ENCODE measurements at places on chromosomes 1 and 21.

DNA sequence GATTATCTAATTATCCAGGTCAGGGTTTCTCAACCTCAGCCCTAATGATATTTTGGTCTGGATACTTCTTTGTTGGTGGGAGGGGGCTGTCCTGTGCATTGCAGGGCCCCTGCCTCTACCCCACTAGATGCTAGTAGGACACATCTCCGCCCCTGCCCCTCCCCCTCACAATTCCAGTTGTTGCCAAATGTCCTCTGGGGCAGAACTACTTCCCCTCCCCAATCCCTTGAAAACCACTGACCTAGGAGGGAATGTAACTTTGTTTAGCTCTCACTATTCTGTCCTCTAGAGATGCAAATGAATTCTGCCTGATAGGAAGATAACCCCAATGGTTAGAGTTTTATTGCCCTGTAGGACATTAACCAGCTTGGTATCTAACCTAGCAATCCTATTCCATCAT, 8.1 kb downstream of the CACNA1S start:
- DNase-seq, result no peak

DNA sequence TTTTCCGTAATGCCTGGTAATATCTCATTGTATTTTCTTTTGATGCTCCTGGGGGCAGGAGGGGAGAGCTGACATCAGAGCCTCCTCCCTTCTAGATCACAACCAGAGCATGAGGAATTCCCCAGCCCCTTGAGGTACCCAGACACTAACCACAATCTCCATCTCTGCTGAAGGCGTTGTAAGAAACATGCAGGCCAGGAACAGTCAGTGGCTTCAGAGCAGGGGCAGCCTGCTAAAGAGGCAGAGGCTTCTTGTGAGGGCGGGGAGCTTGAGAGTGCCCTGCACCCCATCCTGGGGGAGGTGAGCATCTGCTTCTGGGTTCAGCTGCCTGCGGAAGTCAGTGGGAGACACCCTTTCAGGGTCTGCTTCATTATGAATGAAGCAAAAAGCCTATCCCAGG, 19.0 kb downstream of the MAPKAPK2 start:
- DNase-seq, result no peak

DNA sequence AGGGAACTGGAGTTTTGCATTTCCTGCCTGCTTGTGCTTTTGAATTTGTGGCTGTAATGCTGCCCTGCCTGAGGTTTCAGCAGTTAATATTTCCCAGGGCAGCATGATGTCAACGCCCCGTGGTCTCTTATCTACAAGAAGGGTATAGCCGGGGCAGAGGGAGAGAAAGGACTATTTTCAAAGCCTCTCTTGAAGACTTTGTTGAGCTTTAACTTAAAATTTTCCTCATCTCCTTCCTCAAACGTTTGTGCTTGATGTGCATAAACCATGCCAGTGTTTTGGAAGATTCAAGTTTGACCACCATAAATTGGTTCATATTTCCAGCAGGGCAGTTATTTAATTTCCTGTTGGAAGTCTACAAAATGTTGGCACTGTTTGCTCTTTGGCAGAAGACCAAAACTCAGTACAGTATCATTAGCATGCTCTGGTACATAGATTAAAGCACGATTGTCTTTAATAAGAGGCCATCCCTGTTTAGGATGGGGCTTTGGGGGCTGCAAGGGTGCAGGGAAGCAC, 43.4 kb downstream of the ROR1 start:
- no peak for DNase-seq

DNA sequence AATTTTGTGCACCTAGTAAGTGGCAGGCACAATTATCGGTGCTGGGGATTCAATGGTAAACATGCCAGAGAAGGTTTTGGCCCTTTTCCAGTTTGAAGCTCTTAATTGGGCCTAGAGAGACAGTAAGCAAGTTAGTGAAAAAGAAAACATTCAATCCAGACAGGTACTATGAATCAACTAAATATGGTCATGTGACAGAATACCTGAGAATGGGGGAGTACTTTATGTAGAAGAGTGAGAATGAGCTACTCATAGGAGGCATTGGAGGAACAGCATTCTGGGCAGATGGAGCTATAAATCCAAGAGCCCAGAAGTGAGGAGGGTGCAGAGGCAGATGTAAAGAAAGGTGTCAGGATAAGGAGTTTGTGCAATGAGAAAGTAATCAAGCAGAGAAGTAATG, 1017.9 kb downstream of the ADGRL2 start:
- DNase-seq, result no peak

DNA sequence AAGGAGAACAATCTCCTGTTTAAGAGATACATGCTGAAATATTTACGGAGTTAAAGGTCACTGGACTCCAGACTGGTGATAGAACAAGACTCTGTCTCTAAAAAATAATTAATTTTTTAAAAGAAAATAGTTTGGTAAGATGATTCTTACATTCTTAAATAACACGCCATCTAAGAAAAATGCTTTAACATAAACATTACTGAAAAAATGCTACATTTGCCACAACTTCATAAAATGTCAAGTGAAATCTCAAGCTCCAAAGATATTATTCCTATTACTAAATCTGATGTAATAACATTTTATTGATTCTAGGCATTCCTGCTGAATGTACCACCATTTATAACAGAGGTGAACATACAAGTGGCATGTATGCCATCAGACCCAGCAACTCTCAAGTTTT, 4.1 kb downstream of the ANGPTL3 start:
- DNase-seq, result no peak

- DNase-seq, result no peak
Observed at GRCh38 chr1:235011064-235011598, 117.5 kb downstream of the TOMM20 start.

DNA sequence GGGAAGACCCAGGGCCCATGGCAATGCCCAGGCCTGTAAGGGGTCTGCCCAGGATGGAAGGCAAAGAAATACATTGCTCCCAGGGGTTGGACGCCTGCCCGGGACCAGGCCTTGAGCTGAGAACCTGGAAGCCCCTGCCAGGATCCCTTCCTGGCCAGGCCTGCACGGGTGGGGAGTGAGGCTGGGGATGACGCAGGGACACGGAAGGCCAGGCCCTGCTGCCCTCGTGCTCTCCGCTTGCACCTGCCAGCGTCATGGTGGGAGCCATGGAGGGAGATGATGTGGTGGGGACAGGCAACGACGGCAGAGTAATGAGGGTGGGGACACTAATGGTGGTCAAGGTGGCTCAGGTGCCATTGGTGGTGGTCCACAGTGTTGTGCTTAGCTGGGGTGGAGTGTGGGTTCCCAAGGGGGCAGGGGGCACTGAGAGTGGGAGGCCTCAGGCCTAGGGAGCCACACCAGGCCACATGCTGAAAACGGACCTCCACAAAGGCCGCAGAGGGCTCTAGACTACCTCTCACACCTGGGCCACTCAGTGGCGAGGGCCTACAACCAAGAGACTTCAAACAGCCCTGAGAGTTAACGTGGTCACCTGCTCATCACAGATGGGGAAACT, 4.3 kb downstream of the HES3 start:
- no peak for DNase-seq

- DNase-seq, result no peak
Observed at GRCh38 chr1:78176448-78176847, 130.7 kb downstream of the GIPC2 start.

DNA sequence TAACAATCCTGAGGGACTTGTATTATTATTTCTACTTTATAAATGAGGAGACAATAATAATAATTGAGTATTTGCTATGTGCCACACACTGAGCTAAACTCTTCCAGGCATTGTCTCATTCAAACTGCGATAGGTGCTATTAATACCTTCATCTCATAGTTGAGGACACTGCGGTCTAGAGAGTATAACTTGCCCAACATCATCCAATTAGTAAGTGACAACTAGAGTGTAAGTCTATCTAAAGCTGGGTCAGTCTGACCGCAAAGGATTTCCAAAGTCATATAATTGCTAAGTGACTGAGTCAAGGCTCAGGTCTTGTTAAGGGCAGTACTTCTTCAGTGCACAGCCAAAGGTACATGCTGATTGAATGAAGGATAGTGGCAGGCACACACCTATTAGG, 9.7 kb downstream of the BCL9 start:
- DNase-seq, result no peak

DNA sequence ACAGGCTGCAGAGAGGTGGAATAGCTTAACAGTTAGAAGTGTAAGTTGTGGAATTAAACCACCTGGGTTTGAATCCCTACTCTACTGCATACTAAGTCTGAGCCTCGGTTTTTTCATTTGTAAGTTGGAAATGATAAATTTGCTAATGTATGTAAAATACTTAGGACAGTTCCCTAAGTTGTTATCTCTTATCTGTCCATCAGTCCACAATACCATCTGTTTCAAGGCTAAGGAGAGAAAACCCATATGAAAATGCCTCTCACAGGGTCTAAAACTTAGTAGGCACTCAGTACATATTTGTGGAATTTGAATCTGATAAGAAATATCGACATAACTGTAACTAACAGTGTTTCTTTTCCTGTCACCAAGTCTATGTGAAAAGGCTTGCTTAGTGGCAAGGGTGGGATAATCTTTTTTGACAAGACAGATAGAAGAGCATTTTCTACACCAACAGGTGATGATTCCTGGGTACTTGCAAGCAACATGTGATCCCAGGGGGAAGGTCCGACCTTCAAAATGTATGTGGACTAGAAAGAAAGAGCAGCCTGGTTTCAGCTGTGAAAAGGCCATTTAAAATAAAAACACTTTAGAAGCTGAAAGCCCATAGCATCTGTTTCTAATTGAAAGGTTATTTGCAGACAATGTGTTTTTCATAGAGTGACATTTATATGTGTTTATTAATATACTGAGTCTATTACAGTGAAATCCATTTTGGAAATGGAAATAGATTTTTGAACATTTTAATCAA, 202.9 kb downstream of the HHAT start:
- no peak for DNase-seq

DNA sequence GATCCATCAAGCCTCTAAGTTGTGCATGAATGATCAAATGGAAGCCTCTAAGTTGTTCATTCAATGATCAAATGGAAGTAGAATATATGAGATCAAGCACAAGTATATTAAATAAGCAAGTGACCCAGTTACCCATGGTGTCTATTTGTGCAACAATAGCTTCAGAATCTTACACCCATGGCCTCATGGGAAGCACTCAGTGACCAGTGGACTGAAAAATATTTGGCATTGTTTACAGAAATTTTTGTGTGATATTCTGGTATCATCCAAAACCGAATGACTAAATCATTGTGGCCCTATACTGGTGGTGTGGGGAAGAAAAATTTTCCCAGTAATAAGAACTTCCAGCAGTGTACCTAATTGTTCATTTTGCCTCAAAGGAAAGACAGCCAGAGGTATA, 46.6 kb downstream of the DUSP10 start:
- no peak for DNase-seq

- DNase-seq, result no peak
Observed at GRCh38 chr21:46021978-46022544, 40.5 kb downstream of the COL6A1 start.

DNA sequence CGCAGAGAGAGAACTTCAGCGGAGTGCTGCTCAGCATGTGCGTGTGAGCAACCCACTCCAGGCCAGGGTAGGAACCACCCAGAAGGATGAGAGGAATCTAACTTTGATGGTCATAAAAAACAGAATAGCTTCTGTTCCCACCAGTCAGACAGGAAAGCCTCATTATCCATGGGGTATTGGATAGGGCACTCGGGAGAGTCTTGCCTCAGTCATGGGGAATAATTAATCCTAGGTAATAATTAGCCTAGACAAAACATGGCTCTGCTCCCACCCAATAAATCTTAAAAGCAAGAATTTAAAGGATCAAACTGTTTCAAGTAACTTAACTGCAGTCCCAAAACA, 35.3 kb downstream of the LDLRAD1 start:
- no peak for DNase-seq

DNA sequence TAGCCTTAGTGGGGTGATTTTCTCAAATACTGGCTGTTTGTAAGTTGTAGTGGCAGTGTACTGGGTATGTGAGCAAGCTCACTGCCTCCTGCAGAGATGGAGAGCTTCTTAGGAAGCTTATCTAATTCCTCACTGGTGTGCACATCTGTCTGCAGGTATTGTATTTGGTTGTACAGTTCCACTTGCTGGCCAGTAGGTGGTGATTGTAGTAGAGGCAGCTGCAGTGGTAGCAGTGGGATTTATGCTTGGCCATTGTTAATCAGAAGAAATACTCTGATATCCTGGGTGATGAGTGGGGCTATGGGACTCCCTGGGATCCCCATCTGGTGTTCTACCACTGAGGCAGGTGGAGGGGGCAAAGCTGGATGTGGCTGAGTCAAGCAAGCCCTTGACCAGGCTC, 276.1 kb upstream of the SPAG17 start:
- DNase-seq, result no peak

- no peak for DNase-seq
Observed at GRCh38 chr1:30187413-30188023, 535.9 kb downstream of the MATN1 start.

DNA sequence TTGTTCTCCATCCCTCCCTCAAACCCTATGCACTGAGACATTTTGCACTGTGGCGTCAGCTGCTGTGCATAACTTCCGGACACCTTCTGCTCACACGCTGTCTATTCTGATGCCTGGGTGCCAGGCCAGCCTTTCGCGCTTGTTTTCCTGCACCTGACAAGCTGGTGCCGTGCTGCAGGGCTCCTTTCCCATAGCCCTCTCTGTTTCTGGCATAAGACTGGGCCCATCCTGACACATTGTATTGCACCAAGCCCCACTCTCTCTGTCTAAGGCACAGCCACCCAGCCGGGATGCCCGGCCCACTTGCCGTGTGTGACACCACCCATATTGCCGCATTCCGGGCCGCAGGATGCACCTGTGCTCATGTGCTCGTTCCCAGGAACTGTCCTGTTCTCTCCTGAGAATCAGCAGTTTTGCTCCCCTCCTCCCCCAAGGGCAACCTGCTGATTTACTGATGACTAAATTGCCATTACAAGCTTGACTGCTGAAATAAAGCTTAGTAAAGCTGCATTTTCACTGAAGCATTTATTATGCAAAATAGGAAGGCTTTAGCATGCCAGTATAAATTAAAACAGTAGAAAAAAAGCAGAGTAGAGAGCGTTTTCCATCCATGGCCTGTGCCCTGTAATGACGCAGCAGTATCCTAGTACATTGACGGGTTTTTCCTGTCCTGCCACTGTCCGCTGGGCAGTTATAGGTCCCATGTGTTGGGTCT, 88.0 kb downstream of the CD247 start:
- DNase-seq, result peak; percentile 92

GRCh38 chr1:54764922-54765561, 719 bp upstream of the PARS2 start:
- no peak for DNase-seq

GRCh38 chr1:240693844-240694243, 81.9 kb upstream of the GREM2 start:
- no peak for DNase-seq

- no peak for DNase-seq
Observed at GRCh38 chr1:157597959-157598667, at the start of gene FCRL4. FCRL4 (minus strand) TSS chr1:157598085; CDS start chr1:157597944, 141 bp downstream.

- DNase-seq, result no peak
Observed at GRCh38 chr21:45972716-45973474, 8.7 kb upstream of the COL6A1 start.
